ENCODE measurements at places on chromosomes 4 and X.

DNA sequence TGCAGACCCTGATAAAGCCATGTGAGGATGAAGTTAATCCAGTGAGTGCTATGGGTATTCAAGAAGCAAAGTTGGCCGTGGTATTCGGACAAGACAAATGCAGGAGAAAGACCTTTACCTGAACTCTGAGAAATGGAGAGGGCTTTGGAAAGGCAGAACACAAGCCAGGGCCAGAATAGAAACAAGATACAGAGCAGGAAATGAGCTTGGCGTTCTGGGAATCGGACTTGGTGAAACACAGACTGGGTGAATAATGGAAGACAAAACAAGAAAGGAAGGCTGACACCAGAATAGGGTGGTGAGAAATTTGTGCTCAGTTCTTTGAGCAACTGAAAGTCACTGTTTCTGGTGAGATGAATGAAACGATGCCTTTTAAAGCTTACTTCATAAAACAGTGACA, 83.3 kb downstream of the VEGFC start:
- no peak for DNase-seq

DNA sequence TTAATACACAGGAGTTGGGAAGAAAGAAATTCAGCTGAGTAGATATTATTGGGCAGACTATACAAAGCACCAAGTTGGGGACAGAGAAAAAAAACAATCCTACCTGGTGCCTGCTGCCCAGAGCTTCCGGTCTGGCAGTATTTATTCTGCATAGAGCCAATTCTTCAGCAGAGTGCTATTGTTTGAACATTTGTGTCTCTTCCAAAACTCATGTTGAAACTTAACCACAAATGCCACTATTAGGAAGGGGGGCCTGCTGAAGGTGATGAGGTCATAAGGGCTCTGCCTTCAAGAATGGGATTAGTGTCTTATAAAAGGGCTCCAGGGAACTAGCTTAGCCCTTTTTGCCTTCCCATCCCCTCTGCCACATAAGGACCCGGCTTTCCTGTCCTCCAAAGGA, 136.2 kb downstream of the EVC2 start:
- no peak for DNase-seq

DNA sequence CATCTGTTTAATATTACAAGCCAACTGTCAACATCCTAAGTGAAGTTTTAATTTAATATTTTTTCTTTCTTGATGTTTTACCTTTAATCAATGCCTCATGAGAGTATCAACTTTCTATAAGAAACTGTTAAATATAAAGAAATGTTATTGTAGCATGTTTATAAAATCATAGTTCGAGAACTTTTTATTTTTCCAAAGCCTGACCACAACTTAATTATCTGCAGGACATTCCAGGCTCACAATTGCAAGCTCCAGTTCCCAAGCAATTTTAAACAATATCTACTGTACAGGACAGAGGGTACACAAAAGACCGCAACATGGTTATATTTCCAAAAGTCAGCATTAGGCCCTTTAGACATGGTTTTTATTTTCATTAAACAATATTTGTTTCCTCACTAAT, 20.1 kb downstream of the STX18 start:
- no peak for DNase-seq

DNA sequence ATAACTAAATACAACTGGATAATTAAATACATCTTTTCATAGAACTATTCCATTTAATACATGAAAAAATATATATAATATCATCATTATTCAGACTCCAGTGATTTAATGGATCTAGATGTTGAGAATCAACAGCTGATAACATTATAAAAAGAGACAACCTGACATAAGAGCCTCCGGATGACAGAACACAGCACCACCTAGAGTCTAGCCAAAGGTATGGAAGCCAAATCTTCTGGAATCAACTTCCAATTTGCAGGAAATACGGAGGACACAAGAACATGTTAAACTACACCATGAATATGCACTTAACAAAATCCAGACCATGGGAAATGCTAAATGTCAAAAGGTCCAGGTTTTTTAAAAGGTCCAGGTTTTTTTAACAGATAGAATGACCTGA, 55.0 kb downstream of the LRBA start:
- DNase-seq: no peak

DNA sequence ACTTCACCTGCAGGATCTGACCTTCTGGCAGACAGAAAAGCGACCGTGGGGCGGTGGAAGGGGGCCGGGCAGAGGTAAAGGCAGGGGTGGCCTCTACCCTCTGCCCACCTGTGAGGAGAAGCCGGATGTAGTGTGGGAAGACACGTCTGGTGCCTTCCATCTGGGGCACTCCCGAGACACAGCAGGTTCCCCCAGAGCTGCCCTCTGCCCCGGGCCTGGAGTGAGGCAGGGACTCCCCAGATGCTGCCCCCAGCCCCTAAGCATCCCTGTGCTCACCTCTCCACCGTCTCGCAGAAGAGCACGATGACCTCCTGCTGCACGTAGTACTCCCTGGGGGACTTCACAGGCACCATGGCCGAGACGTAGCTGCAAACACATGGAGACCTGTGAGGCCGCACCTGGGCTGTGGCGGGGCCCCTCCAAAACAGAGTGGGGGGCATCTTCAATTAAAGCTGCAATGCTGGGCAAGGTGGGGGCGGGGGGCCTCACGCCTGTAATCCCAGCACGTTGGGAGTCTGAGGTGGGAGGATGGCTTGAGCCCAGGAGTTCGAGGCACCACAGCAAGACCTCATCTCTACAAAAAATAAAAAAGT, 75.3 kb upstream of the MXD4 start:
- DNase-seq: no peak
